A673 (cell line): ENCODE measurements at places on chromosomes 7 and 10. TPM values are rescaled to one million over a fixed set of nuclear protein-coding genes. Genes with fewer than 3 reads are reported as not detected.

DNA sequence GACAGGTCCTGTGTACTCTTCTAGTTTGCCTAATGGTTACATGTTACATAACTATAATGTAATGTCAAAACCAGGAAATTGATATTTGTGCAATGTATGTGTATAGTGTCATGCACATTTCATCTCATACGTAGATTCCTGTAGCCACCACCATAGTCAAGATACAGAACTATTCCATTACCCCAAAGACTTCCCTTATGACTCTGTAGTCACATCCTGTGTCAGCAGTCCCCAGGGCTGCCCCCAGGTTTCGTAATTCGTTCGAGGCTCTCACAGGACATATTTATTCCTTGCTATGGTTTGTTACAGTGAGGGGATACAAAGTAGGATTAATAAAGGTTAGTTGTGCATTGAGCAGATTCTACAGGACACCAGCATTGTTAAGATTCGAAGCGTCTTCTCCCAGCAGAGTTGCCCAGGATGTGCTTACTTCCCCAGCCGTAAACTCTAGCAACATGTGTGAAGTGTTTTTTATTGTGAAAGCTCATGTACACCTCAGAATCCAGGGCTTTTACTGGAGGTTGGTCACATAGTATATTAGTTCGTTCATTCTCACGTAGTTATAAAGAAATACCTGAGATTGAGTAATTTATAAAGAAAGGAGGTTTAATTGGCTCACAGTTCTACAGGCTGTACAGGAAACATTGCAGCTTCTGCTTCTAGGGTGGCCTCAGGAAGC, 18.6 kb downstream of the RABGEF1 start:
- no peak overlapping the region for H3K4me3 ChIP-seq

DNA sequence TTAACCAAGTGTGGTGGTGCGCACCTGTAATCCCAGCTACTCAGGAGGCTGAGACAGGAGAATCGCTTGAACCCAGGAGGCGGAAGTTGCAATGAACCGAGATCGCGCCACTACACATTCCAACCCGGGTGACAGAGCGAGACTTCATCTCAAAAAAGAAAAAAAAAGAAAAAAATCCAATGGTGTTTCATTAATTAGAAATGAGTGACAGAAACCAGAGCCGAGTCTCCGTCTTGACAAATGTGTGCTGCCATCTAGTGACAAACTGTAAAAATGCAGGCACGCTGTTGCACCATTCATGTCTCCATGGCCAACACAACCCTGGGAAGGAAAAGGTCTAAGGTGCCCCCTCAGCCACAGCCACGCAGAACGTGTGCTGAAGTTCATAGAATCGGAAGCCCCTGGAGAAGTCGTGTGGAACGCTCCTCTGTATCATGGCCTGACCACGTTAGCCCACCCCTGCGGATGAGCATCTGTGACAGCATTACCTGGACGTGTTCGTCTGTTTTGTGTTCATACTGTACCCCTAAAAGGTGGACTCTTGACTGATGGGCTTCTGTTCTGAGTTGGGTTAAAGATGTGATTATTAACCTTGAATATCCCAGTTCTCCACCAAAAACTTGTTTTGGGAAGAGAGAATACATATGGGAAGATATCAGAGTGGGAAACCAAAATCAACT, 94.9 kb downstream of the LYZL2 start:
- no peak overlapping the region for H3K4me3 ChIP-seq
- no peaks in the 10 kb centered on the region for H3K36me3 ChIP-seq
- no peak overlapping the region for H3K27ac ChIP-seq
- no peaks in the 10 kb centered on the region for H3K4me1 ChIP-seq

Gene ZP3
- 9.4 and 9.8 TPM in 2 replicates for total RNA-seq

DNA sequence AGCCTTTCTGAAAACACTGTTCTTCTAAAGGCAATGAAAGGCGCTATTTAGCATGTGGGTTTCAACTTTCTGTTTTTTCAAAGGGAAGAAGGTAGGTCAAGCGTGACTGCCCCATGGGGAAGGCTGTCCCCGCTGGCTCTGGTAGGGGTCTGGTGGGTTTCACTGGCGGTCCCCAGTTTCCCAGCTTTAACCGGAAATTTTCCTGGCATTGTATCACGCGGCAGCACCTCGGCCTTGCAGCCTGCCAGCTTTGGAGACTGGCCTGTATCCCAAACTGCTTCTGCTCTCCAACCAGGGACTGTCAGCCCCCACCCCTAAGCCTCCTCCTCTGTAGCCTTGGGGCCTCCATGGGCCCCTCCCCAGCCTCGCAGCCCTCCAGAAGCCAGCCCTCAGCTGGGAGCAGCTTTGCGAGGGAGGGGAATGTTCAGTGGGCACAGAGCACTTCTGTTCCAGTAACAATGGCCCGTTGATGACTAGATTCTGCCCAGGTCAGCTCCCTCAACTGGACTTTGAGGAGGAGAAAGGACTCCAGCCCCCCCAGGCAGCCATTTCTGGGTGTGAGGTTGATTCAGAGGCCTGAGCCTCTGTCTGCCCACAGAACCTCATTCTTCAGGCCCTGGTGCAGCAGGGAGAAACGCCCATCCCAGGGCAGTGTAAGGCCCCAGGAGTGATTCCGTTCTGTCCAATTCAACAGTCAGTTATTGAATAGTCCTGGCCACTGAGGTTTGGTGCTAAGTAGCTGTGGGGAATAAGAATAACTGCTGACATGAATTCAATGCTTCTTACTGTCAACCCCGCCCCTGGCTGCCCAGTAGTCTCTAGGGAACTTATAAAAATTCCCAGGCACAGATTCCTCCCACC, 17.1 kb downstream of the CHST3 start:
- peaks cover 28% of the 10 kb centered on the region for H3K4me1 ChIP-seq
- peak; percentile 63 for DNase-seq
- H3K27me3 ChIP-seq = no peaks in the 10 kb centered on the region

GRCh38 chr7:106165337-106165736, 53.2 kb upstream of the SYPL1 start:
- peak; percentile 75 for DNase-seq
- H3K36me3 ChIP-seq = no peaks in the 10 kb centered on the region
- H3K27ac ChIP-seq = no peak overlapping the region
- H3K4me3 ChIP-seq = no peak overlapping the region

DNA sequence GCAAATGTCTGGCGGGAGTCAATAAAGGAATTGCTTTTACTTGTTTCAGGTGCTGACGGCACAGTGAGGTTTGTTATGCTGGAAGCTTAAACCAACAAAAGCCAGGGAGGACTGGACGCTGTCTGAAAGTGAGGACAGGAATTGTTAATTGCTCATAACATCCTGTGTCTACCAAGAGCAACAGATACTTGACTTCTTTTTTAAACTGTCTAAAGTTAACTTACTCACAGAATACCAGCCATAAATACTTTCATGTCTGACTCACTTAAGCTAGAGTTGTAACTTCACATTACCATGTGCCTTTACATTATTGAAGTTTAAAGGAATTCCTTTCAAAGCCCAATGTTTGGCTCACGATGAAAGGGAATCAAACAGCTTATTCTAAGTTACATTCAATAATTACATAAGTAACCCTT, 252.7 kb upstream of the SHH start:
- H3K4me3 ChIP-seq = no peak overlapping the region
- no peaks in the 10 kb centered on the region for H3K36me3 ChIP-seq
- DNase-seq = no peak
- no peak overlapping the region for H3K27ac ChIP-seq
- H3K4me1 ChIP-seq = no peaks in the 10 kb centered on the region

- H3K27ac ChIP-seq = no peak overlapping the region
- H3K27me3 ChIP-seq = no peaks in the 10 kb centered on the region
- H3K36me3 ChIP-seq = no peaks in the 10 kb centered on the region
- no peaks in the 10 kb centered on the region for H3K4me1 ChIP-seq
- H3K4me3 ChIP-seq = no peak overlapping the region
- DNase-seq = no peak
Observed at GRCh38 chr7:47310020-47310419, 271.9 kb downstream of the TNS3 start.

GRCh38 chr7:96089511-96089910, 232.4 kb downstream of the SLC25A13 start:
- no peak overlapping the region for H3K27ac ChIP-seq
- DNase-seq = no peak
- no peaks in the 10 kb centered on the region for H3K36me3 ChIP-seq
- H3K27me3 ChIP-seq = no peaks in the 10 kb centered on the region
- H3K4me3 ChIP-seq = no peak overlapping the region

Gene TCF7L2
- 16.8 and 20.9 TPM in 2 replicates for total RNA-seq

Gene VSIR
- total RNA-seq = not detected in 2 replicates
